ENCODE measurements at places on chromosomes 2 and 18. TPM values are rescaled to one million over a fixed set of nuclear protein-coding genes. Genes with fewer than 3 reads are reported as not detected.

GRCh38 chr2:115880558-115880957 lies 1438.1 kb downstream of the DPP10 start:
- DNase-seq: no peak

CFAP53 gene
- 2.2 TPM for total RNA-seq

DNA sequence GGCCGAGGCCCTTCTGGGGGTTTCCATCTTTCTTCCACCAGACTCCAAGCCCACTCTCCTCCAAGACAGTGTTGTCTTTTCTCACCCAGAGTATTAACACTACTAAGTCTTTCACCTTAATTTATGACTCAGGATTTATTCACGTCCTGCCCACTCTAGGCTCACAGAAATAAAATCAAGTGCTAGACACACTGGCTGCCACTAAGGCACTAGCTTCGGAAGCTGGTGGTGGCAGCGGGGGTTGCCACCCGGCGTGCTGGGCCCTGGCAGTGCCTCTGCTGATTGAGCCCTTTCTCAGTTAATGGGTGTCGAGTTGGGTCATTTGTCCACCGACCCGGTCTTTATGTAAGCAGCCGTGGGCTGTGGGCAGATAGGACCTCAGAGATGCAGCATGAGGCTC lies 93.6 kb upstream of the FZD5 start:
- no peak for DNase-seq

GRCh38 chr2:47043142-47043890 lies 111.8 kb downstream of the STPG4 start:
- peak; percentile 95 for DNase-seq

UGT1A4 gene
- total RNA-seq: 3.8 TPM

Measured in renal cortical epithelial cell (primary cell).